ENCODE measurements at places on chromosomes 4 and X. TPM values are rescaled to one million over a fixed set of nuclear protein-coding genes. Genes with fewer than 3 reads are reported as not detected.

- H3K27ac ChIP-seq: no peak overlapping the region
- H3K27me3 ChIP-seq: no peaks in the 10 kb centered on the region
- no peaks in the 10 kb centered on the region for H3K36me3 ChIP-seq
- no peaks in the 10 kb centered on the region for H3K4me1 ChIP-seq
These were observed 45.5 kb upstream of the STK26 start for GRCh38 chrX:131977619-131978018.

The ANTXR2 gene
- total RNA-seq: 34.6 TPM

The CXXC4 gene
- 3.9 TPM for total RNA-seq

The TMPRSS11B gene
- total RNA-seq: not detected

DNA sequence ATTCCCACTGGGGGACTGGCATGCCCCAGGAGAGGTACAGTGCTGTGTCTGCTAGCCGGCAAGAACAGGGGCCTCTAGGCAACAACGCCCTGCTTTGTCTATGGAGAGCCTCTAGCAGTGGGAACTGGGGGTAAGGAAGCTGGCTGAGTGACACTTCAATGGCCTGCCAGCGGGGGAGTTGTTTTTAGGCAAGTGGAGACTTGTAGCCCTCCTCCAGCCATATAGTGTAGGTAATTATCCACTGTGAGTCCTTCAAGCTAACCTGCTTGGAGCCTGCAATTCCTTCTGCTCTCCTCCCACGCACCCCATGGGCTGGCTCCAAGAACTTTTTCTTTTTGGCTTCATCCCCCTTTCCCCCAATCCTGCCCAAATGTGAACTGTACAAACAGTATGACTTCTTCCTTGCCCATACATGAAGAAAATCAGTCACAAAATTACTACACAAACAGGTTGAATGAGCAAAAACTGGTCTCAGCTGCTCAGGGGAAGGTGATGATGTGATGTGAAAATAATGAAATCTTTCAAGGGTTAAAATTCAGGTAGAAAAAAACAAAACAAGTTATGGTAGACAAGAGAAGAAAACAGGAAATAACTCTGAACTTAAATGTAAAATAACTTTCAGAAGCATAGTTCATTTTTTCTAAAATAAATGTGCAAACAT, 33.1 kb downstream of the LEF1 start:
- no peak overlapping the region for H3K27ac ChIP-seq
- H3K4me3 ChIP-seq: no peak overlapping the region
- DNase-seq: no peak
- H3K36me3 ChIP-seq: no peaks in the 10 kb centered on the region
- H3K27me3 ChIP-seq: no peaks in the 10 kb centered on the region
- H3K4me1 ChIP-seq: no peaks in the 10 kb centered on the region
